ENCODE measurements at places on chromosomes 2 and 18.

DNA sequence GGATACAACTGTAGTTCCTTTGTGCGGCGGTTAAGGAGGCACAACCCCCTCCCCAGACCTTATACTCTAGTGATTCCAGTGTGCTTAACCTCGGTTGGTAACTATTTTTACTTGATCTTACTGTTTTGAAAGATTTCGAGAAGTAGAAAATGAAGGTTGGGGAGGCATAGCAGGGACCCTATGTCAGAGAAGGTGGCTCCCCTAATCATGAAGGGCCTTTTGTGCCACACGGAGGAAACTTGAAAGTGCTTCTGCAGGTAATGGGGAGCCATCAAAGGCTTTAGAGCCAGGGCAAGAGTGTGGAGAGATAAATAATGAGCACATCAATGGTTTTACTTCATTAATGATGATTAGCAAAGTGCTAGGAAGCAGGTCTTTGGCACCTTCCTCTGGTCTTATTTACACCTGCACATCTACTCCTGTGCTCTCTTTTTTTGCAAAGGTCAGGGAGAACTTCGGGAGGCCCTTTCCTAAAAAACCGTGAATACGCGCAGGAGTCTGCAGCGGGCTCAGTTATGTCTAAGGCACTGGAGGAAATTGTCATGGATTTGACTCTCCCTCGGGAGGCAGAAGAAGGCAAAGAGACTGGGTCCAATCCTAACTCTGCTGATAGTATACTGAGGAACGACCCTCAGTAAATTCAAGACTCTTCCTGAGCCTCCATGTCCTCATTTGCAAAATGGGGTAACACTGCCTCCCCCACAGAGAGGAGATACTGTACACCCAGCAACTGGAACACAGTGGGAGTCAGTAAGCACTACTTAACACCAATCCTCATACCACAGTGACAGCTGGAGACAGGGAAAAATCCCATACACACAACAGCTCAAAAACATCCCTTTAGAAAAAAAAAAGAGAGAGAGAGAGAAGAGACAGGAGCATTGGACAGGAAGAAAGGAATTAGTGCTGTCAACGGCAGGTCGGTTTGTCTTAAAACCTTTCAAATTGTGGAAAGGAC lies 81.6 kb downstream of the DDX1 start:
- no peak for DNase-seq

- no peak for DNase-seq
Observed at GRCh38 chr2:239601201-239601851, 200.5 kb upstream of the HDAC4 start.

- DNase-seq = no peak
Observed at GRCh38 chr2:63192889-63193774, 142.5 kb downstream of the OTX1 start.

- DNase-seq = no peak
Observed at GRCh38 chr2:133768658-133769435, 200.6 kb upstream of the NCKAP5 start.

DNA sequence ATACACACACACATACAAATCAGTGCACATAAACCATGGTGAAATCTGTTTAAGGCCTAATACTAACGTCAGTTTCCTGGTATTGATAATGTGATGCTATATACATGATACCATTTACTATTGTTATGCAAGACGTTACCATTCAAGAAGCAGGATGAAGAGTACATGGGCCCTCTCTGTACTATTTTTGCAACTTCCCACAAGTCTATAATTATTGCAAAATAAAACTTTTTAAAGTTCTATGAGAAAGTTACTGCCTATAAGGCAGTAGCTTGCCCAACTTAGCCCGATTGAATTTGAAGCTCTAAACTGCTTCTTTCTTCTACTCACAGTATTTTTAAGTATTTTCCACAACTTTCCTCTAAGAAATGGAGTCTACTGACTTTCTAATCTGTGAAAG lies 74.0 kb downstream of the BCL2 start:
- DNase-seq = no peak

- DNase-seq = no peak
Observed at GRCh38 chr2:175195012-175195411, 13.5 kb upstream of the ATP5MC3 start.

- no peak for DNase-seq
Observed at GRCh38 chr18:22556222-22557167, 138.8 kb upstream of the CTAGE1 start.

- no peak for DNase-seq
Observed at GRCh38 chr18:6205706-6206105, 209.0 kb downstream of the L3MBTL4 start.

DNA sequence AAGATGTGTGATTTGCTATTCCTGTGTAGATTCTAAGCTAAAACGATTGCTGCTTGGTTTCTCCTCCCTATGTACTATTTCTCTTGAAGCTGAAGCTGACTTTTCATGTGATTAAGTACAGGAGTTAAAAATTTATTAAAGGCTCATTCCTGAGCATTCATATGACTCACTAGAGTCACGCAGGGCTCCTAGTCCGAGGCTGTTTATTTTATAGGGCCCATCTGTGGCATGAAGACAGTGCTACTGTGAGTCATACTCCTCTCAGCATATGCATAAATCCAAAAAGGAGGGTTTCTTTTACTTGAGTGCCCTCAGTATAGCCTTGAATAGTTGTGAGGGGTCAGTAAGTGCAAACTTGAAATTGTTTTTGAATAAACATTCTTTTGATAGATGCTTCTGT lies 378.8 kb downstream of the PTPRM start:
- DNase-seq = no peak

GRCh38 chr2:230614913-230615332 lies 97.7 kb upstream of the CAB39 start:
- DNase-seq = no peak

- no peak for DNase-seq
Observed at GRCh38 chr2:144361742-144362141, 158.2 kb downstream of the ZEB2 start.

DNA sequence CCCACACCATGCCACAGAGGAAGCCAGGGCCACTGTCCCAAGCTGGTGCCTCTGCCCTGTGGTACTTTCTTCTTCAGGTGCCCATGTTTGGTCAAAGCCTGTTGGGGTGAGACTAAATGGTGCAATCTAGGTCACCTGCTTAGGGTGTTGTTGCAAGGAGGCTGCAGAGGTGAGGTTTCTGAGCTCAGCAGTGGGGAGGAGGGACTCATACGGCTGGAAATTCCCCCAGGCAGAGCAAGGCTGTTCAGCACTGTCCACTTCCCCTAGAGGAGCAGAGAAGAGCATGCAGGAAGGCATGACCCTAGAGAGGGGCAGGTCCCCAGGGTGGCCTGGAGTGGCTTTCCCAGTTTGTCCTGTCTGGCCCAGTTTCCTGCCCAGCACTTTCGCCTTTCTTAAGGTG lies 211.0 kb downstream of the HAUS1 start:
- no peak for DNase-seq

DNA sequence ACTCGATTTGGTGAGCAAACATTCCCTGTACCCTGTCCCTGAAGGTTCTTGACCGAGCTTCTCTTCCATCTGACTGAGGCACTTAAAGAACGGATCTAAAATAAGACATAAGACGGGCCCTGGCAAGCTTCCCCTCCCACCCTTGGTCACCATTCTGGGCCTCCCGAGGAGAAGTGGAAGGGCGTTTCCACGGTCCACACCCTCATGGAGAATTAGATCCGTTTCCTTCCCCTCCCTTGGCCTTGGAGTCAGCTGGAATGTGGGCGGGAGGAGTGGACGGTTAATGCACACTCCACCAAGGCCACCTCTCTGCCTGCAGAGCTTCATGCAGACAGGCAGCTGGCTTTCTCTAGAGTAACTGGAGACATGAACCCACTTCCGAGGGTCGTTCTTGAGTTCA lies 257.3 kb upstream of the APCDD1 start:
- no peak for DNase-seq

- DNase-seq = no peak
Observed at GRCh38 chr2:72211777-72212485, 64.3 kb upstream of the CYP26B1 start.

- DNase-seq = no peak
Observed at GRCh38 chr2:71667256-71668182, 214.2 kb downstream of the DYSF start.

- no peak for DNase-seq
Observed at GRCh38 chr2:88738271-88738670, 46.8 kb downstream of the RPIA start.

GRCh38 chr2:88188748-88189147 lies 18.6 kb downstream of the THNSL2 start:
- DNase-seq = no peak

DNA sequence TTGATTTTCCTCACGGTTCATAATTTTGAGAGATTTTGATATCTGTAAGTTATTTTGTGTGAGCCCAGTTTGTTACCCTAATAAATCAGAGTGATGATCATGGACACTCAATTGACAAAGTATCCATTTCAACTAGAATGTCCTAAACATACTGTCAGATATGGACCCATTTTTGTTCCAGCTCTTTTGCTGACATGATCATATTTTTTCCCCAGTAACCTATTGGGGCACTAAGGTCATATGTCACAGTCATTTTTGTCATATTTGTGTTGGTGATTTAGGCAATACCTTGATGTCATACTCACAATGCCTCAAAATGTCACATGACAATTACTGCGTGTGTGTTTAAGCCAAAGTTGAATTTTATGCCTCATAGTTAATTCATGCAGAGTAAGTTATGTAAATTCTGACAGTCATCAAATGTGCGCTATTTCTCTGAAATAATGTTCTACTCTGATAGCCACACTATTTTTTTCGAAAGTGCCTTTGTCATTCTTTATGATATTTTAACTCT lies 218.7 kb downstream of the ARHGAP15 start:
- no peak for DNase-seq

DNA sequence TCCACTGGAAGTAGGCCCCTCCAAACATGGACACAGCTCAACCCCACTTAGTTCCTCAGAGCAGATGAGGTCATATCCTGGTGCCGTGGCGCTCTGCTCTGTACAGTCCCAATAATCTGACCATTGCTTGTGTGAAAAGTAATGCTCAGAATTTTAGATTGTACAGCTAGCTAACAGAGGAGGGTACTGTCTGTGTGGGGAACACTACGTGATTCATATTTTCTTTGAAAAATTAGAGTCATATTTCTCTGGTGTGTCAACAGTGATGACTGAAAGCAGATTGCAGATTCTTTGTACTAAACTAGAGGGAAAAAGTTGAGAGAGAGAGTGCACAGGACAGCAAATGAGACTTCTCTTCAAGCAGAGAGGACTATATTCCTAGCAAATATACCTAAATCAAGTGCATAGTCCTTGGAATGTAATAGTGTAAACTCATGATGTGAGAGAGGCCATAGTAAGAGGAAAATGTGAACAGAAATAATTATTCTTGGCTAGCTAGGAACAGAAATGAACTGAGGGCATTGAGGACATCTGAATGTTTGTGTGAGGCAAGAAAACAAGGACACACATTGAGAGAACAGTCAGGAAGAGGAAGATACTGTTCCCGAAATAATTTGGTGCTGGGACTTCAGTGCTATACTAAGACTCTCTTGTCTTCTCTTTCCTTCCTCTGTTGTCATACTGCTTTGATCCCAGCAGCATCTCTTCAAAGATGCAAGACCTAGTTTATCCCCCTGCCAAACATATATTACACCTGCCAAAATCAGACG lies 157.0 kb upstream of the RND3 start:
- DNase-seq = no peak

DNA sequence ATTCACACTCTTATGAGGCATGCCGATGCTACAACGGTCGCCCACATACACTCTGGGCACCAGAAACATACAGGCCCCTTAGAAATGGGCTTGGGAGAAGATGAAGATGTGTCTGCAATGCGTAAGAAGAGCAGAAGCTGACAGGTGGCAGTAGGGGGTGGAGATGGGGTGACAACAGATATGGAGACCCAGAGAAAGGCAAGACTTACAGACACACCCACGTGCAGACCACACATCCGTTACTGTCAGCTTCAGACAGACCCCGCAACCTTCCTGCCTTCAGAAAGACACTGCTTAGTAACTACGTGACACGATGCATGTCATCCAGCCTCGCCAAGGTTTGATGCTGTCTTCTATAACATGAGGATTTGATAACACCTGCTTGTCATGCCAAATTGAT lies 89.5 kb downstream of the ZFP36L2 start:
- DNase-seq = no peak

- DNase-seq = no peak
Observed at GRCh38 chr18:48778344-48779011, 172.3 kb downstream of the SMAD7 start.

GRCh38 chr18:29647700-29648099 lies 1394.8 kb downstream of the DSC3 start:
- DNase-seq = no peak

- DNase-seq = no peak
Observed at GRCh38 chr2:72938455-72938854, 21.1 kb downstream of the EMX1 start.

DNA sequence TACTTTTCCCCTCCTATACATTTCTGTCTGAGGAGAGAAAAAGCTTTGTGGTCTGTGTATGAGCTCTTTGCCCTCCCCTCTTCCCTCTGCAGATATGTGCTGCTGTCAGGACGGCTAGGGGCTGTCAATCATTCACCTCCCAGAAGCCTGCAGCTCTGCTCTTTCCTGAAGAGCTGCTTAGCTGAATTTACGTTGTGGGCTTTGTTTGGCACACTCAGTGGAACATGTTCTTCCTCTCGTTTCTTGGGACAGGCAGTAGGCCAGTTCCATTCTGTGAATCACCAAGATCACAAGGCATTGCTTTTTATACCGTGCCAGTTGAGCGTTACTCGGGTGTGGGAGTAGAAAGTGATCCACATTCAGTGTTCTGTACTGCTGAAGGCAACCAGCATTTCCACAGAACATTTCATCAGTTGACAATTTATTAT lies 136.7 kb downstream of the LAMA3 start:
- no peak for DNase-seq

- DNase-seq = no peak
Observed at GRCh38 chr2:430291-431040, 142.6 kb upstream of the ALKAL2 start.

DNA sequence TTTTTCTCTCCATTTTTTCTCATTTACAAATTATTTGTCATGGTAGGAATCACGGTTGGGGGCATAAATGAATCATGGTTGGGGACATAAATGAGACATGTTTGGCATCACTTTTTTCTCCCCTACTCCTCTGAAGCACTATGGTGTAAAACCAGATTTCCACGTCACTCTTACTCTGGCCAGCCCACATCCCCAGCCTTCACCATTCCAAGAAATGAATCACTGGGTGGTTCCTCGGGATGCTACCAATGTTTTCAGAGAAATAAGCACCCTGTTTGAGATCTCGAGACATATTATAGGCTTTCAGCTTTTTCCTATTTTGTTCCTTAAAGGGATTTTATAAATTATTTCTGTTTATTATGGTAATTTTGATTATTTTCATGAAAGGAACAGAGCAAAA lies 155.0 kb upstream of the SLC8A1 start:
- DNase-seq = no peak

DNA sequence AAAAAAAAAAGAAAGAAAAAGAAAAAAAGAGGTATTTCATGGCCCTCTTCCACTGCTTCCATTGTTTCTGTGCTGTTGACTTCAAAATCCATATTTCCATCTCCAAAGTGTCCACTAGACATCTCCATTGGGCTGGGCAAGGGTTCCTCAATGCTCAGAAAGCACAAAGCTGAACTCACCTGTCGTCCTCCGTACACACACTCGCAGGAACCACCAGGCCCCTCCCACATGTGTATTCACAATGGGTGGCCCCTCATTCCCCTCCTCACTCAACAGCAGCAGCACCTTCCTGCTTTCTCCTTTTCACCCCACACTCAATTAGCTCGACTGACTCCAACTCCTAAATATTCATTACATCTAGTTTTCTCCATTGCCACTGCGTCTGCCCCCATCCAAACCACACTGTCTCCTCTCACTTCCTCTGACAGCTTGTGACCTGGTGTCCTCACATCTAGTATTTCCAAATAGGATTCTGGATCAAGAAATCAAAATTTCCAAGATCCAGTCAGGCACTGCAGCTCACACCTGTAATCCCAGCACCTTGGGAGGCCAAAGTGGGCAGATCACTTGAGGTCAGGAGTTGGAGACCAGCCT lies 25.2 kb downstream of the OSBPL1A start:
- no peak for DNase-seq
